Osteoblast (primary cell): ENCODE measurements at places on chromosomes 13 and 19. TPM values are rescaled to one million over a fixed set of nuclear protein-coding genes. Genes with fewer than 3 reads are reported as not detected.

The TMC4 gene
- 0.29 and 0.72 TPM in 2 replicates for total RNA-seq

The PGLYRP2 gene
- total RNA-seq = not detected in 2 replicates

The TSHZ3 gene
- 7.6 and 9.4 TPM in 2 replicates for total RNA-seq

The SLC25A41 gene
- total RNA-seq = not detected in 2 replicates

DNA sequence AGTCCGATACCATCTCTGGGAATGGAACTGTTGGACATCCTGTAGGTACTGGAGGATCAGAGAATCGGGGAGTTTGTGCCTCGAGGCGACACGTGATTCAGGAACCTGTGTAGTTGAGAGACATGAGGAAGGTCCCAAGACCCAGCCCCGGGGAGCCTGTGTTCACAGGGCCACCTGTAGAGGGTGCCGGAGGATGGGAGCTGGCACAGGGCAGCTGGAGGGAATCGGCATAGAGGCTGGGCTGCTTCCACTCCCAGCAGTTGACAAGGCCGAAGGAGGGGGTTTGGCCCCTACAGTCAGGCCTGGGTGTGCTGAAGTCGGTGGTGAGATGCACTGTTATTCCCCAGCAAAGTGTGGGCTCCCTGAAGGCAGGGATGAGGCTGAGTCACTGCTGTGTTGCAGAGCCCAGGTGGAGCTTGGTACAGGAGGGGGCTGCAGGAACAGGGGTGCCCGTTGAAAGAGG, 2.5 kb upstream of the ISYNA1 start:
- H3K27me3 ChIP-seq = no peaks in the 10 kb centered on the region
- H3K4me1 ChIP-seq = peaks cover 22% of the 10 kb centered on the region
- H3K27ac ChIP-seq = no peak overlapping the region
- DNase-seq = peak; percentile 90
- H3K36me3 ChIP-seq = peaks cover 31% of the 10 kb centered on the region
- H3K4me3 ChIP-seq = no peak overlapping the region

GRCh38 chr19:38229585-38230073, 5.6 kb upstream of the DPF1 start:
- no peaks in the 10 kb centered on the region for H3K36me3 ChIP-seq
- H3K27ac ChIP-seq = no peak overlapping the region
- peak; percentile 98 for DNase-seq
- H3K4me3 ChIP-seq = no peak overlapping the region
- H3K4me1 ChIP-seq = peaks cover 8% of the 10 kb centered on the region

DNA sequence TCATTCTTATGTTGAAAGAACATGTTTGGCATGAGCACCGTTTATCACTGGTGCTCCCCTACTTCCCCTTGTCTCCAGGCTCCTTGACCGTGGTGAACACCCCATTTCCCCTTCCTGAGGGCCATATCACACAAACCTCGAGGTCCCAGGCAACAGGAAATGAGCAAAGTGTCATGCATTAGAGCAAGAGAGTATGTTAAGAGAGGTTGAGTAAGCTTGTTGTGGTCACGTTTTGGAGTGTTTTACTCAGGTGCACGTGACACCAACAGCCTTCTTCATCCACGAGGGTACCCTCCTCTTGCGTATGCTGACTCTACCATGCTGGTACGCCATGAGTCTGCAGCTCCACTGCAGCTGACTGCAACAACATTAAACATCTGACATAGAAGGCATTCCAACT, 482.2 kb upstream of the NBEA start:
- H3K27me3 ChIP-seq = no peaks in the 10 kb centered on the region
- no peak overlapping the region for H3K27ac ChIP-seq
- H3K4me3 ChIP-seq = no peak overlapping the region
- H3K36me3 ChIP-seq = no peaks in the 10 kb centered on the region

DNA sequence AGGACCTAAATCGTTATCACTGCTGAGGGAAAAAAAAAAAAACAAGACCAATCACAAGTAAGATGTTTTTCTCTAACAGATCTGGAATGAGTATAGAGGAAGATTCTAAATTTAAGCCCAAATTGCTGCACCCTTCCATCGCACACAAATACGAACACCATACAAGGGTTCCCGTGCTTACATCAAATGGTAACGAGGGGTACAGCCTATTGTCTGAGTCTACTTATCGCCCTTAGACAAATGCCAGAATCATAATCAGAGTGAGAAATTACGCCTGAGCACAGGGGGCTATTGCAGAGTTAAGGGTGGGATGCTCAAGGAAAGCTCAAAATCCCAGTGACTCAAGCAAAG, 603 bp downstream of the ZC3H13 start:
- H3K4me1 ChIP-seq = peaks cover 23% of the 10 kb centered on the region
- peak overlapping the region; percentile 94 for H3K4me3 ChIP-seq
- H3K36me3 ChIP-seq = no peaks in the 10 kb centered on the region
- H3K27me3 ChIP-seq = no peaks in the 10 kb centered on the region
- DNase-seq = no peak

DNA sequence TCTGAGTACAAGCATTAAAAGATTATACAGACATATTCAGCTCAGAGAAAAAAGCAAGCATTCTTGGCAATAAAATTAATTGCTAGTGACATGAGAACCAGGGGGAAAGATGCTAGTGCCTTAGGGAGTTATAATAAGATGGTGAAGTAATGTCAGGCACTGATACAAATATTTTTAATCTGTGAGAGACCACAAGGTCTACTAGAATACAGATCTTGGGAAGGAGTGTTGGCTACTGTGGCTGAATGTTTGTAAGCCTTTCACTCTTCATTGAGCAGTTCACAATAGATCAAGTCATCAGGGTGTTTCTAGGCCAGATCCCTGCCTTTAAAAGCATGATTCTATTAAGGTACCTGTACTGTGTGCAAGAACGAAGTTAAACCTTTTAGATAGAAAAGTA, 16.4 kb downstream of the FREM2 start:
- no peaks in the 10 kb centered on the region for H3K36me3 ChIP-seq
- no peak overlapping the region for H3K27ac ChIP-seq
- no peaks in the 10 kb centered on the region for H3K4me1 ChIP-seq
- DNase-seq = no peak
- no peaks in the 10 kb centered on the region for H3K27me3 ChIP-seq
